Left lung (tissue), 14 donors: ENCODE measurements at places on chromosomes 1 and 21. TPM values are rescaled to one million over a fixed set of nuclear protein-coding genes. Genes with fewer than 3 reads are reported as not detected.

The INAVA gene
- 23.7 TPM for total RNA-seq

The CRYAA gene
- total RNA-seq: not detected

The OR14K1 gene
- not detected for total RNA-seq

The S100A16 gene
- total RNA-seq: 118 TPM

The SLC9C2 gene
- total RNA-seq: 0.35 TPM

The VSIG8 gene
- not detected for total RNA-seq

The CATSPERE gene
- total RNA-seq: 0.96 TPM
